ENCODE measurements at places on chromosomes 6 and 20.

DNA sequence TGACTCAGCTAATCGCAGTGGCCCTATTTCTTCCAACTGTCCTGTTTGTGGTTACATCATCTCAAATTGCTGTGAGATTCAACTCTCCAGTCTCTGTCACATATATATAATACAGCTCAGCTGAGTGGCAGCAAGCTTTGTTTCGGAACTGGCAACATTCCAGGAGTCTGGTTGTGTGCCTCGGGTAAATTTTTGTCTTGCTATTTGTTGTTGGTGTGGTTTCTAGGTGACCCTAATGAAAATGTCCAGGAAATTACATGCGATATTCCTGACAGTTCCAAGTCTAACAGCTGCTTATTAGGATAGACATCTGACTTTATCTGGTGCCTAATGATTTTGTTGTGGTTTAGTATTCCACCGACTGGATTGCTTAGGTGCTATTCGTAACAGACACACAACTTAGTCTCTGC lies 581.8 kb downstream of the CD109 start:
- DNase-seq = no peak

DNA sequence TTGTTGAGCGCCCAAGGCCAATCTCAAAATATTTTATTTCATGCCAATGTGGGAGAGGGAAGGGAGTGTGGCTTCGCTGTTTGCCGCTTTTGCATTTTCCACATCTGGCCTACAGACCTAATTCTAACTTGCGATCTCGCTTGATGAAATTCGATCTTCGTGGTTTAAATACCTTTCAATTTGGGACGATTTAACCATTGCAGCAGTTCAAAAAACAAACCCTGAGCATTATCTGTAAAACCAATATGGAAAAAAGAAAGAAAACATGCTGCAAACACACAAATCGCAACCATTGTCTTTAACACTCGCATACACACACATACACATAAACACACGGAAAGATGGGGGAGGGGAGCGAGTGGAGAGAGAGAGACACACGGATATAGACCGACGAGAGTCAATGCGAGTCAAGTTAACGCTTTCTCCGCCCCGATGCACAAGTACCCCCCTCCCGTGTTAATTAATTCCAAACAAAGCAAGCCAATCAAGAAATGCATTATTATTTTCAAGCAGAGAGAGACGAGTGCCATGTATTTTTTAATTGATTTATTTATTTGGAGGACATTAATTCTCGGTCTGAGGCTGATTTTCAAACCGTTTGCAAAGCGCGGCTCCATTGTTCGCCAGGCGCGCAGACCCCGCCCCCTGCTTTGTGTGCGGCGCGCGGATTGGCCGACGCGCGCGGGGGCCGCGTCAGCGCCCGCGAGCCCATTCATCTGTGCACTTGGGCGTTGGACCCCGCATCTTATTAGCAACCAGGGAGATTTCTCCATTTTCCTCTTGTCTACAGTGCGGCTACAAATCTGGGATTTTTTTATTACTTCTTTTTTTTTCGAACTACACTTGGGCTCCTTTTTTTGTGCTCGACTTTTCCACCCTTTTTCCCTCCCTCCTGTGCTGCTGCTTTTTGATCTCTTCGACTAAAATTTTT lies at the start of gene MARCKS:
TSS of gene MARCKS (plus strand) at position 721 of the 931 bp plus-strand sequence. CDS start 401 bp downstream, outside the sequence.
- peak; percentile 50 for DNase-seq

DNA sequence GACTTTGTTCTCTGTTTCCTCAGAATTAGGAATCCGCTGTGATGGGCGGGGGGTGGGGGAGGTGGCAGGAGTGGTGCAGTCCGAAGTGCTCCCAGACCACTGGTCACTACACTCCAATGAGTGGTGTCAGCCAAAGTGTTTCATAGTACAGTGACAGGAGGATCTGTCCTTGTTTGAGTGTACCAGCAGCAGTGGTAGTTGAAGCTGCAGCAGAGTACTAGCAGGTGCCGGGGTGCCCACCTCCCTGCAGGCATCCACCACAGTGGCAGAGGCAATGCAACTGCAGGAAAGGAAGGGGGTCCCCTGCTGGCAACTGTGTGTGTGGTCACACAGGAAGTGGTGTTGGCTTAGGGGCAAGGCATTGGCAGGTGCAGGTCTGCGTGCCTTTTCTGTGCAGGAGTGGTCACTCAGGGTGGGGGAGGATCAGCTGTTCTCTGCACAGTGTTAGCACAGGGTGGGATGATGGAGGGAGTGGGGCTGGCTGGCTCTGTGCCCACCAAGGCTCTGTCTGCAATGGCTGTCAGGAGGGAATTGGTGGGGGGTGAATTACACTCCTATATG lies 9.7 kb downstream of the HLA-DOB start:
- DNase-seq = no peak

- DNase-seq = no peak
Measured at GRCh38 chr6:106535012-106535411, 94.3 kb downstream of the RTN4IP1 start.

- no peak for DNase-seq
Measured at GRCh38 chr6:91079969-91080368, 493.1 kb upstream of the MAP3K7 start.

DNA sequence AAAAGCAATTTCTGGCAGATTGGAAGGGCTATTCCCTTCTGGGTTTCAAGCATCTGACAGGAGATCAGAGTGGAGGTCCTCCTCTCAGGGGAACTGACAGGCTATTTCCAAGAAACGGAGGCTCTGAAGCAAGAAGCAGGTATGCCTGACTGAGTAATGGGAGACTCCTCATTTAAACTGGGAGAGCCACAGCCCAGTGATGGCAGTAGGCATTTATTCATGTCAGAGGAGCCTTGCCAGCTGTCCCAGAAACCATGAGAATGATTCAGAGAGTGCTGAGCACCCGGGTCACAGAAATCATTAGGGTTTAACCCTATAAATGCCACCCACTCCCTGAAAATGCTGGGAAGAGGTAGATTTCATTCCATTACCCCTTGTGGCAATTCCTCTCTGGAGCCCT lies 247.5 kb upstream of the RNF217 start:
- DNase-seq = no peak
